ENCODE measurements at places on chromosomes 12 and 14. TPM values are rescaled to one million over a fixed set of nuclear protein-coding genes. Genes with fewer than 3 reads are reported as not detected.

Gene GUCY2C
- not detected for total RNA-seq

Gene KLRD1
- 1.0 TPM for total RNA-seq

Gene GOLT1B
- total RNA-seq = 80.0 TPM

- DNase-seq = no peak
Measured at GRCh38 chr12:55899082-55899481, 28.6 kb downstream of the PYM1 start.

DNA sequence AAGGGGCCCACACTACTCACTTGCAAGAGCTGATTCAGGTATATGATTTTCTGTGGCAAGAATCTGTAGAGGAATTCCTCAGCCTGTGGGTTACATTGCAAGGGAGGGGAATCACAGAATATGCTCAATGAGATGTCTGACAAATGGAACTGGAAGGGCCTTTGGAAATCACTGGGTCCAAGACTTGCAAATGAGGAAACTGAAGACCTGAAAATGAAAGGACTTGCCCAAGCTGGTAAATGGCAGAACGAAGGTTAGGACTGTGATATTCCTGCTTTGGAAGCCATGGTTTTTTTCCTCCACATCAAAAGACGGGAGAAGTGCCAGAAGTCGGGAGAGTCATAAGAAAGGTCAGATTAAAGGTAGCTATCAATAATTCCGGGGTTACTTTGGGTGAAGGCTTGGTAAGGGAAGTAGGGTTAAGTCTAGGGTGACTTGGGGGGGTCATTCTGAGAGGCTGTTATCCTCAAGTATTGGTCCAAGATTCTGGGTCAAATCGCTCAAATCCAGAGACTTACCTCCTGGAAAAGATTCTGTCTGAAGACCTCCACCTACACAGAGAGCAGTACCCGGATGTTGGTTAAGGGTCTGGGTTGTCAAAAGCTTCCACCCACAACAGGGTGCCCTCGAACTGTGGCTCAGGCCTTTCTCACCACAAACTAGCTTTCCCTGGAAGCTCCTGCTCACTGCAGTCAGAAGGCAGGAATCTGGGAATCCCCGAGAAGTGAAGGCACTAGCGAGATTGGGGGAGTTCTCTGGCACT, 539 bp downstream of the PSME2 start:
- DNase-seq = no peak

DNA sequence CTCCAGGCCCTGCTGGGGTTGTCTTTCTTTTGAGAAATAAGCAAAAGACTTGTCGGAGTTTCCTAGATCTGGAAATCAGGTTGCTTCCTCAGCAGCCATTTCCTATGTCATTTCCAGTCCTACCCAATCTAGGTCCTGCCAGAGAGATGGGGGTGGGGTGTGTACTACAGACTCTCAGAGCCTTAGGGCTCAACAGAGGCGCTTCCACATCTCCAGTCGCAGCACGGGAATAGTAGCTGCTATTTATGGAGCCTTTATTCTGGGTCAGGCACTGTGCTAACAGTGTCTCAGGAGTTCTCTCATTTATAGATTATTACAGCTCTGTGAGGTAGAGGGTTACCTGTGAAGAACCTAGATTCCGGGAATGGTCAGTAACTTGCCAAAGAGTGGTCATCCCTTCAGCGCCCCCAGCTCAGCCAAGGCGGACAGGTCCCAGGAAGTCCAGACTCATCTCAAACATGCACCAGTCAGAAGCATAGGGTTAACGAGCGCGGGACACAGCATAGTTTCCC, 21.9 kb downstream of the DHRS2 start:
- no peak for DNase-seq

GRCh38 chr12:30357766-30358490, 337.7 kb downstream of the IPO8 start:
- no peak for DNase-seq

- DNase-seq = no peak
Measured at GRCh38 chr12:110804406-110804805, 42.4 kb upstream of the CCDC63 start.

DNA sequence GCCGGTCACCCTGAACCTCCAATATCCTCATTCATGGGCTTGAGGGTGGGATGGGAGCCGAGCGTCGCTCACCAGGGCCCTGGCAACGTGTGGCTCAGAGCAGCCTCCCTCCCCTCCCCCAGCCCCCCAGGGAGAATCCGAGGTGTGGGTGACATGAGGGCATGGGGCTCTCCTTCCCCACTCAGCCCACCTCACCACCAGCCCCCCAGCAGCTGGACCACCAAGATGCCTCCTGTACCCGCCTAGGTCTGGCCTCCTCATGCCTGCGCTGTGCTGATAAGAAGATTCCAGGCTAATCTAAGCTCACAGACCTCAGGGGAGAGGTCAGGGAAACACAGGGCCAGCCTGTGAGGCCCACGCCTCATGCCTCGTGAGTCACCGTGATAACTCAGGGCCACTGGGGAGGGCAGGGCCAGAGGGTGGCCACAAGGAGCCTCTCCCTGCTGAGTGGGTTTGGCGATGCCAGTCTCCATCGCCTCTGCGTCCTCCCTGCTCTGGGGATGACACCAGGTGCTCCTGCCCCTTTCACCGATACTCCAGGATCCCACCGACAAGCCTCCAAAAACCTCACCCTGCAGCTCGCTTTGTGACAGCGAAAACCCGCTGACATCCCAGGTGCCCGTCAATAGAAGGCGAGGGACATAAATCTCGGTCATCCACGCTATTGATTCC, 56.9 kb downstream of the TESC start:
- no peak for DNase-seq

- DNase-seq = no peak
Measured at GRCh38 chr14:51160871-51161270, 66.0 kb upstream of the TRIM9 start.

DNA sequence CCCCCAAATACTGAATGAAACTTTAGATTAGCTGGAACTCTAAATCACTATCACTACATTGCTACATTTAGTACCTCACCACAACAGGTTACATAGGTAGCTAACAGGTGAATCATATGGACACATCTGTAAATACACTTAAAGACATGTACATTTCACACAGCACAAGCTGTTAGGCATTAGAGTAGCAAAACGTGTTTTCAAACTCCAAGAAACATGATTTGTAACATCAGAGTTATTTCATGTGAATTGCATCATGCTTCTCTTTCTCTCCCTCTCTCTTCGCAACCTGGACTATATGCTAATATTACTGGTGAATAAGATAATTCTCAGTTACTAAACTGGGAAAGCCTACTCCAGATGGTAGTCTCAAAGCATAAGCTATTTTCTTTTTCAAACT, 4.3 kb downstream of the SEL1L start:
- DNase-seq = no peak

DNA sequence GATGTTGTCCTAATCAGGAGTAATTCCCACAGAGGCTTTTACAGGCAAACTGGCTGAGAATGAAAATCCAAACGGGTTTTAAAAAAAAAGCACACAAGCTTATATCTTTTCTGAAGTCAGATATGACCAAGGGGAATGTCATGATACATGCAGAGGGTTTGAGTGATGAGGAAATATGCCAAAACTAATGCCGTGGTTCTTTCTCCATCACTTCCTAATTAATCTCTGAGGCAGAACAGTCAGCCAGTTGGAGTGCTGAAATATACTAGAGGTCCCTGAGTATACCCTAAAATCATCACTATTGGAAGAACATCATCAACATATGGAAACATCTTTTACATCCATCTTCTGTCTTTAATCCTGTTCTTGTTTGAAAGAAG, 160.8 kb upstream of the FAR2 start:
- no peak for DNase-seq

DNA sequence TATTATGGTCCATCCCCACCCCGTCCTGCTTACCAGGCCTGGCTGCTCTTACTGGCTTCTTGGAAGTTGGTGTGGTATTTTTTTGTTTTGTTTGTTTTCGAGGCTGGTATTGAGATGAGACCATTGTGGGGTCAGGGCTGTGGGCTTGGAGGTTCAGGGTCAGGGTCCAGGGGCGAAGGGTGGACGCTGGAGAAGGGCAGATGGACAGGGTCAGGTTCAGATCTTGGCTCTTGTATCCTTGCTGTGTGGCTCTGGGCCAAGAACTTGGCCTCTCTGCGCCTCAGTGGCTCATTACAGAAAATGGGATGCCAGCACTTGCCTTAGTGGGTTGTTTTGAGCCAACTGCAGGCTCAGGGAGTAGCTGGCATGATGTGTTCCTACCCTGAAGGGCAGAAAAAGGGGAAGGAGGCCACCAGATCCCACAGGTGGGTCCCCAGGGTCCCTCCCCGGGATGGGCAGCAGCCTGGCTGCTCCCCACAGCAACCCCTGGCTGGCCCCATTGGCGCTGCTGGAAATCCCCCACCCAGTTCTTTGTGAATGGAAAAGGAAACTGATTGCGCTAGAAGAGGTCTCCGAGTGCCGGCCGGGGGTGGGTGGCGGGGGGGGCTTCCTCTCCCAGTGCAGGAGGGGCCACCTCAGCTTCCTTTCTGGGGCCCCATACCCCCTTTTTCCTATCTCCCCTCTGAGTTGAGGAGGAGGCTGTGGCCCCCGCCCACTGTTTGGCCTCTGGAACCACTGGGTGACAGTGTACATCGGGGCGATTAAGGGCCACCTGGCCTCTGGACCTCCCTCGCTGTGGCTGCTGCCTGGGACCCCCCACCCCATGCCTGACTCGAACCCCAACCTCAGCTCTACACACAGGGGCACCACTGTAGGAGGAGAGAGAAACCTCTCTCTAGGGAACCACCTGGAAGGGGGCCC, 25.0 kb downstream of the SH2B3 start:
- no peak for DNase-seq
